PC-9 (cell line): ENCODE measurements at places on chromosomes 16 and 17. TPM values are rescaled to one million over a fixed set of nuclear protein-coding genes. Genes with fewer than 3 reads are reported as not detected.
A peak's percentile ranks its signal among the peaks of the same experiment; 100 is the strongest.

GRCh38 chr17:17723354-17724261 lies 42.4 kb downstream of the RAI1 start:
- H3K36me3 ChIP-seq: no peaks in the 10 kb centered on the region; the same call in 1 of the 2 replicates
- peaks cover 60% of the 10 kb centered on the region for H3K4me1 ChIP-seq
- DNase-seq: no peak
- no peak overlapping the region for H3K27ac ChIP-seq
- H3K4me3 ChIP-seq: no peak overlapping the region
- H3K27me3 ChIP-seq: no peaks in the 10 kb centered on the region

- H3K36me3 ChIP-seq: no peaks in the 10 kb centered on the region
- no peak for DNase-seq
- H3K4me1 ChIP-seq: no peaks in the 10 kb centered on the region
- H3K27me3 ChIP-seq: peaks cover 12% of the 10 kb centered on the region; the same call in 1 of the 2 replicates
Observed at GRCh38 chr17:13541032-13541480, 60.7 kb downstream of the HS3ST3A1 start.

GRCh38 chr17:29461483-29462206 lies 71.5 kb downstream of the TAOK1 start:
- H3K4me3 ChIP-seq: no peak overlapping the region
- no peaks in the 10 kb centered on the region for H3K4me1 ChIP-seq
- H3K27ac ChIP-seq: no peak overlapping the region

DNA sequence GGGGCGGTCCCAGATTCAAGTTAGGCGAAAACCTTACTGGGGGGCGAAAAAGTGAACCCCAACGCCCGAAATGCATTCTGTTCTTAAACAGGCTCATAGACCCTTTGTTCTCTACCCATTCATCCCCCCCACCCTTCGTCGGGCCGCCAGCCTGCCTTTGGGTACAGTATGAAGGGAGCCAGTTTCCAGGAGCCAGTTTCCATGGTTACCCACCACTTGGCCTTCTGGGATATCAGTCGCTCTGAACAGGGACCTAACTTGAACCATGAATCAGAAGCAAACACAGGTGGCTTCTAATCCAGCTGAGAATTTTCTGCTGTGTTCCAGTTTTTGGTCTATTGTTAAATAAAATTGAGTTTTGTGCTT lies 532 bp downstream of the DHX40 start:
- peaks cover 4% of the 10 kb centered on the region; the same call in 1 of the 2 replicates for H3K36me3 ChIP-seq
- H3K4me3 ChIP-seq: peak overlapping the region; percentile 90
- H3K27me3 ChIP-seq: no peaks in the 10 kb centered on the region
- DNase-seq: peak; percentile 40

GRCh38 chr17:18121144-18121910 lies 12.8 kb downstream of the MYO15A start:
- H3K36me3 ChIP-seq: no peaks in the 10 kb centered on the region
- H3K27me3 ChIP-seq: peaks cover 3% of the 10 kb centered on the region

DNA sequence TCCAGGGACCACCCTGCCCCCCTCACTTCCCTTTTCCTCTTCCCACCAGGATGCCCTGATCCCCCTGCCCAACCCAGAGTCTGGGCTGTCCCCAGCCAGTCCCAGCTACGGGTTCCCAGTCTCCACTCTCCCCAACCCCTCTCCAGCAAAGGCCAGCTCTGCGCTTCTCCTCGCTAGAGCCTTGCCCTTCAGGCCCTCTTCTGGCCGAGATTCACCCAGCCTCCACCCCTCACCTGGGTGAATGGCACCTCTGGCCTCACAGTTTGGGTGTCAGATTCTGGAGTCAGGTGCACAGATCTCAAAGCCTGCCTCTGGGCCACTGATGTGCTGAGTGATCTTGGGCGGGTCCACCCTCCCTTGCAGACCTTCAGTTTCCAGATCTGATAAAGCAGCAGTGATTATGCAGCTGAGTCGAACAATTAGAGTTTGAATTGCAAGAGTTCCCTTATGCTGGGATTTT lies 185.6 kb upstream of the TNRC6C start:
- no peaks in the 10 kb centered on the region for H3K4me1 ChIP-seq
- H3K27ac ChIP-seq: no peak overlapping the region
- DNase-seq: no peak
- no peaks in the 10 kb centered on the region for H3K36me3 ChIP-seq
- no peak overlapping the region for H3K4me3 ChIP-seq
- peaks cover 58% of the 10 kb centered on the region for H3K27me3 ChIP-seq

- no peak for DNase-seq
- no peak within 1 kb of the TSS for H3K27ac ChIP-seq
- no peaks in the 10 kb centered on the region for H3K36me3 ChIP-seq
- peaks cover 33% of the 10 kb centered on the region for H3K27me3 ChIP-seq
- H3K4me1 ChIP-seq: no peaks in the 10 kb centered on the region
Observed at GRCh38 chr17:37744961-37745800, at the start of gene HNF1B. HNF1B (minus strand) TSS chr17:37745059; CDS start chr17:37744884, 175 bp downstream.

GRCh38 chr17:50318501-50319285 lies 27.2 kb upstream of the XYLT2 start:
- H3K36me3 ChIP-seq: no peaks in the 10 kb centered on the region
- peaks cover 23% of the 10 kb centered on the region; the same call in 1 of the 2 replicates for H3K27me3 ChIP-seq
- no peak for DNase-seq

DNA sequence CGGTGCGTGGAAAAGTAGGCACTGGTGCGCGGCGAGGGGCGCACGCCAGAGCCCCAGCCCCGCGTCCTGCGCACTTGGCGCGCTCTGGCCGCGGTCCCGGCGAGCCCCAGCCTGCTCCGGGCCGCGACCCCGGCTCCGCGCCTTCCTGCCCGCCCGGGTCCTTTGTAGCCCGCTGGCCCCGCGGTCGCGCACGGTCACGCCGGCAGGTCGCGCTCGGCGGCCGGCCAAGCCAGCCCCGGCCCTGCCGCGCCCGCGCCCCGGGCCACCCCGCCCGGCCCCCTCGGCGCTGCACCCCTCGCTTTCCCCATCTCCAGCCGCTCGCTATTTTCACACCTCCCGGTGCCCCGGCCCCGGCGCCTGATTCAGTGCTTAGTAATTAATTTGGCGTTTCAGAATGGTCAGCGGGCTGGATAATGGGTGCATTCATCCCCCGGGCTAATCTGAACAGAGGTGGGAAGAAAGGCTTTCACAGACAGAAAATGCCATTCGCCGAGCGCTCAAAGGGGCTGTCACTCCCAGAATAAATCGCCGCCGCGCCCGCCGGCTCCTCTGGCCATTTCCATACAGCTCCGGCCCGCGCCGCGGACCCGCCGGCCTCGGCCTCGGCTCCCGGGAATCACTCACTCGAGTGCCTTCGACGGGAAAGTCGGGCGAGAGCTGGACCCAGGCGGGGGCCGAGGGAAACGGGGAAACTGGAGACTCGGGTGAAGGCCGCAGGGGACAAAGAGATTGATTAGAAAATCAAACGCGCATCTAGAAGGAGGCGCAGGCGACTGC lies 17.8 kb upstream of the NTN1 start:
- H3K27me3 ChIP-seq: no peaks in the 10 kb centered on the region; the same call in 1 of the 2 replicates
- no peak for DNase-seq
- H3K4me1 ChIP-seq: no peaks in the 10 kb centered on the region
- H3K27ac ChIP-seq: no peak overlapping the region
- H3K36me3 ChIP-seq: no peaks in the 10 kb centered on the region

The WFIKKN1 gene
- total RNA-seq: 6.9 and 9.2 TPM in 2 replicates

GRCh38 chr17:42185621-42185930 lies 324 bp upstream of the HCRT start:
- H3K27me3 ChIP-seq: no peaks in the 10 kb centered on the region; the same call in 1 of the 2 replicates
- DNase-seq: no peak
- H3K4me1 ChIP-seq: peaks cover 19% of the 10 kb centered on the region; the same call in 1 of the 2 replicates
- no peak overlapping the region for H3K4me3 ChIP-seq
- H3K27ac ChIP-seq: no peak overlapping the region
- no peaks in the 10 kb centered on the region for H3K36me3 ChIP-seq

The ARHGDIA gene
- 242 and 309 TPM in 2 replicates for total RNA-seq

The TAC4 gene
- not detected in 2 replicates for total RNA-seq

The SLC22A31 gene
- total RNA-seq: 2.5 and 5.4 TPM in 2 replicates

- H3K4me1 ChIP-seq: peaks cover 25% of the 10 kb centered on the region
- no peaks in the 10 kb centered on the region for H3K27me3 ChIP-seq
- no peak for DNase-seq
- no peak overlapping the region for H3K4me3 ChIP-seq
- H3K36me3 ChIP-seq: no peaks in the 10 kb centered on the region
Observed at GRCh38 chr16:57606147-57606846, 22.1 kb upstream of the ADGRG1 start.

The HBA1 gene
- not detected in 2 replicates for total RNA-seq

The KRTAP3-1 gene
- total RNA-seq: not detected in 2 replicates

GRCh38 chr16:3149630-3150345 lies 15.0 kb downstream of the ZNF213 start:
- H3K27ac ChIP-seq: peak overlapping the region; percentile 75
- H3K4me3 ChIP-seq: peak overlapping the region; percentile 99
- peaks cover 6% of the 10 kb centered on the region for H3K4me1 ChIP-seq
- H3K27me3 ChIP-seq: no peaks in the 10 kb centered on the region

The SCGB1C2 gene
- not detected in 2 replicates for total RNA-seq

- H3K36me3 ChIP-seq: no peaks in the 10 kb centered on the region
- H3K4me1 ChIP-seq: peaks cover 39% of the 10 kb centered on the region
- H3K27me3 ChIP-seq: no peaks in the 10 kb centered on the region
Observed at GRCh38 chr17:65100316-65101140, 36.6 kb upstream of the RGS9 start.

- no peaks in the 10 kb centered on the region; the same call in 1 of the 2 replicates for H3K36me3 ChIP-seq
- H3K27me3 ChIP-seq: no peaks in the 10 kb centered on the region
- H3K4me1 ChIP-seq: peaks cover 49% of the 10 kb centered on the region
- DNase-seq: no peak
Observed at GRCh38 chr17:50439008-50439407, 13.0 kb downstream of the ACSF2 start.

GRCh38 chr16:68136515-68136914 lies 51.3 kb downstream of the NFATC3 start:
- H3K27me3 ChIP-seq: no peaks in the 10 kb centered on the region
- no peak overlapping the region for H3K27ac ChIP-seq
- H3K36me3 ChIP-seq: 0 out of 2 replicates have a peak, but pooled peaks cover 3% of the 10 kb centered on the region
- no peak overlapping the region for H3K4me3 ChIP-seq
- DNase-seq: no peak

DNA sequence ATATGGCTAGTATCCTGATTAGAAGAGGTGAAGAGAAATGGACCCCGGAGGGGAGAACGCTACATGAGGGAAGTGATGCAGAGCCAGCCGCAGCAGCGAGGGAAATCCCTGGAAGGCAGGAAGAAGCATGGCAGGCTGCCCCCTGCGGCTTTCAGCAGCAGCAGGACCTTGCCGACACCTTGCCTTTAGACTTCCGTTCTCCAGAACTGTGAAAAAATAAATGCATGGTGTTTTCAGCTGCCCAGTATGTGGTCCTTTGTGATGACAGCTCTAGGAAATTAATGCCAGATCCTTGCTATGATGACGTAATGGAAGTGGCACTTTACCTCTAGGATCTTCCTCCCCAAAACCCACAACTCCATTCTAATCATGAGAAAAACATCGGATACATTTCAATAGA lies 9.7 kb upstream of the ZFP1 start:
- H3K4me1 ChIP-seq: no peaks in the 10 kb centered on the region
- no peak overlapping the region for H3K27ac ChIP-seq
- H3K4me3 ChIP-seq: no peak overlapping the region
- DNase-seq: no peak
- no peaks in the 10 kb centered on the region for H3K27me3 ChIP-seq

The CASKIN2 gene
- 24.4 and 25.4 TPM in 2 replicates for total RNA-seq

The TP53TG3 gene
- total RNA-seq: not detected in 2 replicates
